ENCODE measurements at places on chromosomes 2 and 18.

GRCh38 chr18:63249771-63250170 is 69.8 kb downstream of the BCL2 start:
- DNase-seq = peak; percentile 54

DNA sequence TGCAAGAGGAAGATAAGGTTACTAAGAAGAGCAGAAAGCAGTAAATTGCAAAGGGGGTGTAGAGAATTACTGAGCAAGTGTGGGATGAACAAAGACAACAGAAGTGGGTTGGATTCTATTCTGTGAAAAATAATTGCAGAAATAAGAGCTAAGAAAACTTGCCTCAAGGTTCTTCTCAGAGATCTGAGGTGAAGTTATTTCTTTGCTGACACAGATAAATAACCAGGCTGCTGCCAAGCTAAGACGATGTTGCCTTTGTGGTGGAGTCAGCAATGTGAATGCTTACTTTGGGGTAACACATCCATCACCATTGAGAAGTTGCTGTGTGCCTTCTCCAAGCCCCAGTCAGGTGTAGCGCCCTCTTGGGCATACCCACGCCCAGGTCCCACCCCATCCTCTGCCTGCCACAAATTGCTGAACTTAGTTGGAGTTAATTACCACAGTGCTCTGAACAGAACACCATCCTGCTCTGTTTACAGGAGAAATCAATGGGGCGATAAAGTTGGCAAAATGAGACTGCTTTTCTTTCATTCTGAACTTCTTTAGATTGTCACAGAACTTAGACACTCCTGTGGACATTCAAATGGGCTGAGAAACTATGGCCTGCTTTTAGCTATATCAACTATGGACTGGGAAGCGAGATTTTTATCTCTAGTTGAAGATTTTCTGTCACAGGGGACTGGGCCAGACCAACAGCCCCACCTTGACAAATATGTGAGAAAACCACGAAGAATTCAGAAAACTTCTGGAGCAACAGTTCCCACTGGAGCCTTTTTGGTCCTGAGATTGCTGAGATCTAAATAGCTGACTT is 283.6 kb downstream of the TMX3 start:
- DNase-seq = no peak

DNA sequence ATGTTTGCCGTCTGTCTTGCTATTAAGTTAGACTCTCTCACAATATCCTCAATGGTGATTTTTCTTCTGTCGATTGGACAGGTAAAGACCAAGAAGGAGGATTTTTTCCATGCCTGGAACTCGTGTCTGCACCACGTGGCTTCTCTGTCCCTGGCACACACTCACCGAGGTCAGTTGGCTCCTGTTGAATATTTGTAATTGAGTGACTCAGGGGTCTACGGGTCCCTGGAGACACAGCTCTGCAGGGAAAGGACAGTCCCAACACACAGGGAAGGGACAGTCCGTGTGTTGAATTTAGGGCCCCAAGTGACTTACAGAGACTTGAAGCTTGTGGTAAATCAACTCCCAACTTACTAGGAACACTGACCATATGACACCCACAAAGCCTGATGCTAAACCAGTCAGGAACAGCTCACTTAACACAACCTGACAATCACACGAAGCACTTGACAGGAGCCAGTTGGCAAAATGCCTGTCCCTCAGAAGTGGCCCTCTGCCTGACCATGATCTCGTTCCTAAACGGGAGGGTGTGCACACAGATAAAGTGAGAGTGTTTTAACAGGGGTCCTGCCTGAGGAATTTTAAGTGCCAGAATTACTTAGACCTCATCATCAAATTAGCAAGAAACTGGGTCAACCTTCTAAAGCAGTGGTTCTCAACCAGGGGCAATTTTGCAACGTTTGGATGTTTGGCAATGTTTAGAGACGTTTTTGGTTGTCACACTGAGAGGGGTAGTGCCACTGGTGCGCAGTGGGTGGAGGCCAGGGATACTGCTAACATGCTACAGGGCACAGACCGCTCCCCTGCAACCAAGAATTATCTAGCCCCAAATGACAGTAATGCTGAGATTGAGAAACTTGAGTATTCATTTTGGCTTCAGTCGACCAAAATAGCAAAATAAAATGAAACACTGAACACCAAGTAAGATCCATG is 88.9 kb upstream of the BCL2L11 start:
- no peak for DNase-seq

DNA sequence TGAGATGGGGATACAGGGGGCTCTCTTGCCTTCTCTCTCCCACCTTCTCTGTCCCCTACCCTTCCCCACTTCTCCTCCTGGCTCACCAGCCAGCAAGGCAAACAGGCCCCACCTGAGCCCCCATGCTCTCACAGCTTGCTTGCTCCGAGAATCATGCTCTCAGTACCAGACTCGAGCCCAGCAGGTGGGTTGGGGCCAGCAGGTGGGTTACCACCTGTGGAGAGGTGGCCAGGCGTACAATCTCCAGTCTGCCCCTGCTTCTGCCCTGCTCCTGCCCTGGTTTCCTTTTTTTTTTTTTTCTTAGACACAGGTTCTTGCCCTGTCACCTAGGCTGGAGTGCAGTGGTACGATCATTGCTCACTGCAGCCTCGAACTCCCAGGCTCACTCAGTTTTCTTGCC is 214.5 kb downstream of the SH3RF3 start:
- DNase-seq = no peak

- DNase-seq = no peak
Measured at GRCh38 chr2:46260305-46260704, 36.9 kb upstream of the EPAS1 start.

- DNase-seq = no peak
Measured at GRCh38 chr18:39681061-39681460, 2115.5 kb upstream of the CELF4 start.

DNA sequence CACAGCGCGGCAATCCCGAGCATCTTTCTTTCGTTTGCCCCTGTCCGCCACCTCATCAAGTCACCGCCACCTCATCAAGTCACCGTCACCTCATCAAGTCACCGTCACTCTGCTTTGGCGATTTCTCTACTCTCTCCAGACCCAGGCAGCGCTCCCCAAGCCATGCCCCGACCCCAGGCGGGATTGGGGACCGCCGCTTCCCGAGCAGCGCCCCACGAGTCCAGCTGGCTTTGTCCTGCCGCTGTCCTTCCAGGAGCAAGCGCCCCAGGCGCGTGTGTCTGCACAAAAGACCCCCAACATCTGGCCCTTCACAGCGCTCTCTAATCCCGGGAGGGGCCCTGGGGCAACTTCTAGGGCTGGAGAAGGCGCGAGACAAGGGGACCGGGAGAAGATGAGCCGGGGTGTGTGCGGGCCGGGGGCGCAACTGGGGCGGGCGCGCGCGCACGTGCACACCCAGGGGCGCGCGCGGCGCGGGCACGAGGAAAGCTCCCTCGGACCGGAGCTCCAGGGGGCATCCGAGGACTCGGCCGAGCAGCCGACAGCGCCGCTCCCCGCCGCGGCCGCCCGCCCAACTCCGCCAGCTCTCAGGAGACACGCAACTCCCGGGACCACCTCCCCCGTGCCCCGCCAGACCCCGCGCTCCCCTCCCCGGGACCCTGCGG is 633 bp upstream of the RNF152 start:
- peak; percentile 45 for DNase-seq

DNA sequence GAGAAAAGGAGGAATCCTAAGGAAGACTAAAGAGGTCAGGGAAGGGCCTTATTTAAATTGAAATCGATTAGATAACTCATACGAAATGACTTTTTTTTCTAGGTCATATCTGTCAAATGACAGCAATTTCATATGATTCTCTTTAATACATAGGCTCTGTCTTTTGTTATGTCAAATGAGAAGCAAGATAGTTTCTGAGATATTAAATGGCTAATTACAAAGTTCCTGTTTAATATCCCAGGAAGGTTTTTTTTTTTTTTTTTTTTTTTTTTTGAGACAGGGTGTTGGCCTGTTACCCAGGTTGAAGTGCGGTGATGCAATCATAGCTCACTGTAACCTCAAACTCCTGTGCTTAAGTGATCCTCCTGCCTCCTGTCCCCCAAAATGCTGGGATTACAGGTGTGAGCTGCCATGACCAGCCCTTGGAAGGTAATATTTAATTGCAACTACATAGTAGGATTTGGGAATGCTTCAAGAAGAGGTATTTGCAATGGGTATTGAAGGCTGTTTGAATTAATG is 48.0 kb upstream of the RMND5A start:
- no peak for DNase-seq

- DNase-seq = no peak
Measured at GRCh38 chr2:88829607-88830463, 138.4 kb downstream of the RPIA start.

DNA sequence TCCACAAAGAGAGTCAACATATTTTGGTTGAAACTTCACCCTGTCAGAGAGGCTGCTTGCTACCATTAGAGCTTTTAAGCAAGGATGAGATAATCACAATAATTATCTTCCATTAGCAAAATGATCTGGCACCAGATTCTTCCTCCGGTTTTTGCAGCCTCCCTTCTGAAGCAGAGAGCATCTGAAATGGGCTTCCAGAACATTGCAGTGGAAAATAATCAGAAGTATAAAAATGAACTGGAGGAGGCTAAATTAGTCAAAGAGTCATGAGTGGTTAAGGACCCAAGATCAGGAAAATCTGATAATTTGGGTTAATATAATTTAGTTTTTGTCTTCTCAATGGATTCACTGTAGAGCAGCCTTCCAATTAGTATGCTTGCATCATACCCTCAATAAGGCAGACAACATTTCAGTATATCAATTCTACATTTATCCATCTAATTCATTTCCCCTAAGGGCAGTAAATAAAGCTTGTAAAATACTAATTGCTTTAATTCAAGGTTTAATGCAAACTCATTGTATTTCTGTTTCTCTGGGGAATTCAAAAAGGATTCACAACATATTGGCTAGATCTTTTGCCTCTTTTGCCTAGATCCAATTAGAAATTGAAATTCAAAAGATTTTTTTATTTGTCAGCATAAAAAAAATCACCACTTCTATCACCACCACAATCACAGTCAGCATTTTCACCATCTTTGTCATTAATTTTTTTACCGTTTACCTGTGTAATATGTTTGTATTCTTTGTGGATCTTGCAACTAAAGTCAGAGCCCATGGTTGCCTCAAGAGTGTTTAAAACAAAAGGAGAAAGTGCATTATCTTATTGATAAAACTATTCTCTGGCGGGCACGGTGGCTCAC is 537.2 kb upstream of the DCC start:
- DNase-seq = no peak

- no peak for DNase-seq
Measured at GRCh38 chr2:65053199-65053598, 3.0 kb upstream of the CEP68 start.

DNA sequence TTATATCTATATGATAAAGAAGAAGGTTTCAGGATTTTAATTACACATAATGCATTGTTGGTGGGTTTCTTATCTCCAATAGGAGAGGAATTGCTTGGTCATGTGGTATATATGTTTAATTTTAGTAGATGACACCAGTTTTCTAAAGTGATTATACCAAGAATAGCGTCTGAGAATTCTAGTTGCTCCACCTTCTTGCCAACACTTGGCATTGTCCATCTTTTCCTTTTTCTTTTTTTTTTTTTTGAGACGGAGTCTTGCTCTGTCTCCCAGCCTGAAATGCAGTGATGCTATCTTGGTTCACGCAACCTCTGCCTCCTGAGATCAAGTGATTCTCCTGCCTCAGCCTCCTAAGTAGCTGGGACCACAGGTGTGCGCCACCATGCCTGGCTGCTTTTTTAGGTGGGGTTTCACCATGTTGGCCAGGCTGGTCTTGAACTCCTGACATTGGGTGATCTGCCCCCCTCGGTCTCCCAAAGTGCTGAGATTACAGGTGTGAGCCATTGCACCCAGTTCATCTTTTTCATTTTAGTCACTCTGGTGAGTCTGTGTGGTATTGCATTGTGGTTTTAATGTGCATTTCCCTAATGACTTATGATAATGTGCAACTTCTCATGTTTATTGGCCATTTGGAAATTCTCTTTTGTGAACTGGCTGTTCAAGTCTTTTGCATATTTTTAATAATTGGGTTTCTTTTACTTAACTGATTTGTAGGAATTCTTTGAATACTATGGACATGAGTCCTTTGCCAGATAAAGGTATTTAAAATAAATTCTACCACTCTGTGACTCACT is 37.3 kb upstream of the ZNF512 start:
- no peak for DNase-seq

DNA sequence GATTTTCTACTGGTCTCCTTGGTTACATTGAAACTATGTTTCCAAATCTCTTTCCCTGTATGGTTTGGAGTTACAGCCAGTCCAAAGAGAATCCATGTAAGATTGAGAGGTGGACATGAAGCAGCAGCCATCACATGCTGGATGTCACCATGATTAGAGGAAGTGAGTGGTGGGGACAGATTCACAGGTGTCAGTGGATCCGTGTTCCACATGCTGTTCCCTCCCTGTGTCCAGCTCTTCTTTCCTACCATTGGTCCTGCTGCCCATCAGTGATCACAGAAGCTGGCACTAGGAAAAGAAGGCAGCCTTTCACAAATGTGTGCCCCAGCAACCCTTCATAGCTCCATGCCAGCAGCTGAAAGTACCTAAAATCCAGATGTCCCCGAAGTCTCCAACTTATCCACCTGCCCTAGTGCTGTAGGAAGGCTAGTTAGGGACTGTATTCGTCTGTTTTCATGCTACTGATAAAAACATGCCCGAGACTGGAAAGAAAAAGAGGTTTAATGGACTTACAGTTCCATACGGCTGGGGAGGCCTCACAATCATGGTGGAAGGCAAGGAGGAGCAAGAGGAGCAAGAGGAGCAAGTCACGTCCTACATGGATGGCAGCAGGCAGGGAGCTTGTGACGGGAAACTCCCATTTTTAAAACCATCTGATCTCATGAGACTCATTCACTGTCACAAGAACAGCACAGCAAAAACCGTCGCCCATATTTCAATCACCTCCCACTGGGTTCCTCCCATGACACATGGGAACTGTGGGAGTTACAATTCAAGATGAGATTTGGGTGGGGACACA is 207.5 kb downstream of the INSIG2 start:
- no peak for DNase-seq

DNA sequence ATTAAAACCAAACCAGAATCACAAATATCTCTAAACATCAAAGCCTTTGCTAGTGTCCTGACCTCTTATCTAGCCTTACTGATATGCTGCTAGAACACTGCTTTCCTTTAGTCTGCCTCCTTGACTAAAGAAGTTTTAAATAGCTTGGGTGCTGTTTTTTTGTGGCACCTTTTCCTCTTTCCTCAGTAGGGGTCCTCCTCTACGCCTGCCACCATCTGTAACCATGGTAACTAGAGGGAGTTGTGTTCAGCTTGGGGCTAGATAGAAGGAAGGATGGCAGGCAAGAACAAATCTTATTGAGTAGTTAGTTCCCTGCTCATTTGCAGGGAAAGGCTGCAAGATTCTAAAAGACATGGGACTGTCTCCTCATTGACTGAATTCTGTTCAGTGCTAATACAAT is 86.0 kb downstream of the TAF4B start:
- DNase-seq = no peak
